ENCODE measurements at places on chromosomes 16 and 17. TPM values are rescaled to one million over a fixed set of nuclear protein-coding genes. Genes with fewer than 3 reads are reported as not detected.

KRTAP1-1 gene
- total RNA-seq: not detected

KLHL10 gene
- total RNA-seq: 0.74 TPM

NT5M gene
- 2.1 TPM for total RNA-seq

TBX2 gene
- 16.1 TPM for total RNA-seq

HOXB13 gene
- total RNA-seq: not detected

HOXB5 gene
- total RNA-seq: 2.0 TPM
